ENCODE measurements at places on chromosomes 6 and 20.

DNA sequence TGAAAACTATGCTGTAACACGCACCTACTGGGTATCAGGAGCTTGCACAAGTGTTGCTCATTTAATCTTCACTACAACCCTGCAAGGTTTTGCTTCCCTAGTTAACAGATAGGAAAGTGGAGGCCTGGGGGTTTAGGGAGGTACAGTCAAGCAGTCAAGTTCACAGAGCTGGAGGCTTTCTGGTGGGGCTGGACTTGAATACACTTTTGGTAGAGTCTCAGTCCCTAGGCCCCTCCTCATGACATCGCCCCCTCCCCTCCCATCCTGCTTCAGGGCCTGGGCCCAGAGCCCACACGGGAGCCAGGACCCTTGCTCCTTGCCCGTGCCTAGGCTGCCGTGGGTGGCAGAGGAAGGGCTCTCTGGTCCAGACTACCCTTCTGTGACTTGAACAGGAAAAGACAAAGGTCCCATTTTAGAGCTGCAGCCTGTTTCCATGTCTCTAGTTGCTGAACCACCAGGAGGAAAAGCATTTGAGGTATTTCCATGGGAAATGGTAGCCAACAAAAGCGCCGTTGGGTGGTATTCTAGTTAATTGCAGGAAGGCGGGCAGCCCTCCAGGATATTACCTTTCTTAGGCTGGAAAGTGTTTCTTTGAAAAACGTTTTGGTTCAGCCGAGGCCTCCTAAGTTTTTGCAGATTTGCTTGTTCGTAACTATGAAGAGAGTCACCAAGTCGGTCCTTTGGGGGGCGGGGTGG is 84.9 kb downstream of the CDC5L start:
- no peak for DNase-seq
- H3K4me1 ChIP-seq = no peaks in the 10 kb centered on the region
- H3K36me3 ChIP-seq = no peaks in the 10 kb centered on the region
- H3K4me3 ChIP-seq = no peak overlapping the region
- no peak overlapping the region for H3K27ac ChIP-seq
- H3K27me3 ChIP-seq = peaks cover 10% of the 10 kb centered on the region

DNA sequence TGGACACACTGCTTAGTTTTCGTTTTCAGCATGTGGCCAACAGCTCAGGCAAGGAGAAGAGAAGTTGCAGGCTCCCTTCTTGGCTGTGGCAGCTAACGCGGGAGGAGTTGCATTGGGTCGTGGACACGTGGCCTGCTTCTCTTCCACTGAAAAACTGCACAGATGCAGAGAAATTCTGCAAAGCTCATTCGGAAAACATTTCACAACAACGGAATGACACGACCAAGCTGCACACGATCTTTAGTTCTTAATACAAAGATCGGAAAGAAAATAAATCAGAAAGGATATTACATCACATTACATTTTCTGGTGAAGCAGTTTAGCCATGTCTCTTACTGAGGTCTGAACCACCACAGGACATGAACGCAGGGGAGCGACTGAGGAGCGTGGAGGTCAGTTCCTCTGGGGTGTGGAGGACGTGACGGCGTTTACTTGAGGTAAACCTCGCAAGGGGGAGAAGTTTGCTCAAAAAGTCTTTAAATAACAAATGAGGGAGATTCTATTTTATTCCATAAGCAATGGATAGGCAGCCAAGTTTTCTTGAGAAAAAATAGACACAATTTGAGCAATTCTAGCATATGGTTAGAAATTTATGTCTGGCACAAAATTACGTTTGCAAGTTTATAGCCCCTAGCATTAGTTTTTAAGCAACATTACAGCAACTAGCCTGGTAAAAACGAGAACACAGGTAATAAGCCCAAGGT is 178.3 kb downstream of the THBS2 start:
- no peak overlapping the region for H3K4me3 ChIP-seq
- no peak for DNase-seq
- no peaks in the 10 kb centered on the region for H3K4me1 ChIP-seq

DNA sequence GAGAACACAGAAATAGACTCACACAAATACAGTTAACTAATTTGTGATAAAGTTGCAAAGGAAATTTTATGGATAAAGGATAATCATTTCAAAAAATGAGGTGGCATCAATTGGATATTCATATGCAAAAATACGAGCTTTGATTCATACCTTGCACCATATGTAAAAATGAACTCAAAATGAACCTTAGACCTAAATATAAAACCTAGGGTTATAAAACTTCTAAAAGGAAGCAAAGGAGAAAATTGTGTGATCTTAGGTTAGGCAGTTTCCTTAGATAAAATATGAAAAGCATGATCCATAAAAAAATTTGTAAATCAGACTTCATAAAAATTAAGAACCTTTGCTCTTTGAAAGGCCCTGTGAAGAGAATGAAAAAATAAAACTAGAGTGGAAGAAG is 85.5 kb downstream of the F13A1 start:
- H3K27me3 ChIP-seq = peaks cover 11% of the 10 kb centered on the region
- DNase-seq = no peak
- no peak overlapping the region for H3K4me3 ChIP-seq
- no peaks in the 10 kb centered on the region for H3K4me1 ChIP-seq
- no peaks in the 10 kb centered on the region for H3K36me3 ChIP-seq

GRCh38 chr20:57667388-57667787 is 42.4 kb downstream of the PMEPA1 start:
- no peak overlapping the region for H3K27ac ChIP-seq
- no peaks in the 10 kb centered on the region for H3K27me3 ChIP-seq
- no peak overlapping the region for H3K4me3 ChIP-seq
- no peaks in the 10 kb centered on the region for H3K4me1 ChIP-seq
- no peaks in the 10 kb centered on the region for H3K36me3 ChIP-seq
- no peak for DNase-seq

DNA sequence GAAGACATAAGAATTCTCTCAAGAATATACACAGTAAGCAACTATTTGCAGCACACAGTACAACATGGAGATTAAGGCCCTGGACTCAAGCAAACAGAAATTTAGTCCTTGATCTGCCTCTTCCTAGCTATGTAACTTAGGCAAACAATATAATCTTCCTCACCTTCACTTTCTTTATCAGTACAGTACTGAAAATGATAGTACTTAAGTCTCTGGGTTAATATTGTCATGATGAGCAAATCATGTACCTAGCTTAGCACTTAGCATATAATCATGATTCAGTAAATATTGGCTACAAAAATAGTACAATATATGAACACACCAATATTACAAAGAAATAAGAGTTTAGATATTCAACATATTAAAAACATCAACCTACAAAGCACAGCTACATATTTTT is 320.5 kb downstream of the HACE1 start:
- H3K27me3 ChIP-seq = peaks cover 4% of the 10 kb centered on the region
- H3K4me3 ChIP-seq = no peak overlapping the region
- H3K36me3 ChIP-seq = no peaks in the 10 kb centered on the region
- no peaks in the 10 kb centered on the region for H3K4me1 ChIP-seq
- H3K27ac ChIP-seq = no peak overlapping the region

DNA sequence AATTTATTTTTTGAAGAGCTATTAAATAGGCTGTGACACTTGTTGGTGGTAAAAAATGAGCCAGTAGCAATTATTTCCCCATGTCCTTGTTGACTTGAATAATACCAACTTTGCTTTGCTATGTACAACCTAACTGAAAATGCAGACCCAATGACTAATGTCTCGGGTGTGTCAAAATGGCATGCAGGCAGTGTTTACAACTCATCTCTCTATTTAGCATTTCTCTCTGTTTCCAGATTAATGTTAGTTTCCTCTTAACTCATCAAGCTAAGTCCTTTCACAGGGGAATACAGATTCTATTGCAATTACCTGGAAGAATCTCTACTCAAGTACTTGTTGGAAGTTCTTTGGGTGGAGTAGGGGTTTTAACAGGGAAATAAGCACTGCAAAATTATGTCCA is 504.4 kb downstream of the BCKDHB start:
- no peaks in the 10 kb centered on the region for H3K36me3 ChIP-seq

- peak overlapping the region; percentile 76 for H3K4me3 ChIP-seq
- peaks cover 12% of the 10 kb centered on the region for H3K36me3 ChIP-seq
- peak; percentile 44 for DNase-seq
- H3K4me1 ChIP-seq = peaks cover 43% of the 10 kb centered on the region
- H3K27me3 ChIP-seq = no peaks in the 10 kb centered on the region
Measured at GRCh38 chr6:155050311-155050710, 55.2 kb downstream of the TIAM2 start.

- H3K4me1 ChIP-seq = peaks cover 8% of the 10 kb centered on the region
- no peak overlapping the region for H3K4me3 ChIP-seq
- peaks cover 18% of the 10 kb centered on the region for H3K27me3 ChIP-seq
- H3K36me3 ChIP-seq = no peaks in the 10 kb centered on the region
- DNase-seq = no peak
Measured at GRCh38 chr6:43716099-43716498, 28.5 kb upstream of the MRPS18A start.

GRCh38 chr6:30102970-30103871 is 9.7 kb downstream of the TRIM31 start:
- peaks cover 43% of the 10 kb centered on the region for H3K4me1 ChIP-seq
- peak; percentile 79 for DNase-seq
- peak overlapping the region; percentile 82 for H3K4me3 ChIP-seq
- peaks cover 3% of the 10 kb centered on the region for H3K36me3 ChIP-seq
- peaks cover 55% of the 10 kb centered on the region for H3K27me3 ChIP-seq

DNA sequence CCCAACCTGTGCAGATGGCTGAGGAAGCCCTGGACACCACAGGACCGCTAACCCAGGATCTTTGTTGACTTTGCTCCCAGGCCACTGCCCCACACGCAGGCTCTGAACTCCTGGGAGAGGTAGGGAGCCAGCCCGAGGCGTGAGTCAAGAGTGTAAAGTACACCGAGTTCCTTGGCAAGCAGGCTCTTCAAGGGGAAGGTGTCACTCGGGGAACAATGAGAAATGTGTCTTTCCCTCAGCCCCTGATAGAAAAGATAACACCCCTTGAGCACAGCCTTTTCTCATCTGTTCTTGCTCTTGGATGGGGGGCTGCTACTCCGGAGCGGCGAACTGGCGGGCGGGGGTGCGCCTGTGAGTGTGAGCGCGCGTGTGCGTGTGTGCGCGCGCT is 472 bp upstream of the EDN3 start:
- no peaks in the 10 kb centered on the region for H3K36me3 ChIP-seq
- no peak overlapping the region for H3K27ac ChIP-seq
- H3K4me1 ChIP-seq = no peaks in the 10 kb centered on the region
- H3K27me3 ChIP-seq = peaks cover 58% of the 10 kb centered on the region
- H3K4me3 ChIP-seq = no peak overlapping the region
- DNase-seq = no peak

- no peaks in the 10 kb centered on the region for H3K36me3 ChIP-seq
- no peak overlapping the region for H3K4me3 ChIP-seq
- no peaks in the 10 kb centered on the region for H3K4me1 ChIP-seq
- H3K27ac ChIP-seq = no peak overlapping the region
- peaks cover 24% of the 10 kb centered on the region for H3K27me3 ChIP-seq
- DNase-seq = no peak
Measured at GRCh38 chr6:107646776-107647438, 157.0 kb downstream of the SOBP start.

GRCh38 chr20:39829661-39830060 is 859.4 kb downstream of the MAFB start:
- H3K4me1 ChIP-seq = no peaks in the 10 kb centered on the region
- no peak overlapping the region for H3K4me3 ChIP-seq
- no peaks in the 10 kb centered on the region for H3K36me3 ChIP-seq
- DNase-seq = no peak

GRCh38 chr6:161254126-161254463 is 19.8 kb downstream of the AGPAT4 start:
- no peaks in the 10 kb centered on the region for H3K4me1 ChIP-seq
- peaks cover 5% of the 10 kb centered on the region for H3K36me3 ChIP-seq

DNA sequence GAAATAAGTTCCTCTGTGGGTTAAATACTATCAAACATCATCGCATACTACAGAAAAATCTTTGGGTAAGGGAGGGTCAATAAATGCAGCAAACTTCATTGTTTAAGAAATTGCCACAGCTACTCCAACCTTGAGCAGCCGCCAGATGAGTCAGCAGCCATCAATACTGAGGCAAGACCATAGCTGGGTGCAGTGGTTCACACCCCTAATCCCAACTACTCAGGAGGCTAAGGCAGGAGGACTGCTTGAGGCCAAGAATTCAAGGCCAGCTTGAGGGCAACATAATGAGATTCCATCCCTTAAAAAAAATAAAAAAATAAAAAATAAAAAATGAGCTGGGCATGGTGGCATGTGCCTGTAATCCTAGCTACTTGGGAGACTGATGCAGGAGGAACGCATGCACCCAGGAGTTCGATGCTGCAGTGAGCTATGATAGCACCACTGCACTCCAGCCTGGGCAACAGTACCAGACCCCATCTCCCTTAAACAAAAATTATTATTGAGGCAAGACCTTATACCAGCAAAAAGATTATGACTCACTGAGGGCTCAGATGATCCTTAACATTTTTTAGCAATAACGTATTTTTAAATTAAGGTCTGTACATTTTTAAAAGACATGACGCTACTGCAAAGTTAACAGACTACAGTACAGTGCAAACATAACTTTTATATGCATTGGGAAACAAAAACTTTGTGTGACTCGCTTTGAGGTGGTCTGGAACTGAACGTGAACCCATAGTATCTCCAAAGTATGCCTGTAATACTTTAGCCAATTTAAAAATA is 8.8 kb downstream of the SRPK1 start:
- peaks cover 7% of the 10 kb centered on the region for H3K4me1 ChIP-seq
- DNase-seq = no peak
- no peak overlapping the region for H3K27ac ChIP-seq
- H3K4me3 ChIP-seq = no peak overlapping the region
- H3K36me3 ChIP-seq = peaks cover 70% of the 10 kb centered on the region
- no peaks in the 10 kb centered on the region for H3K27me3 ChIP-seq

DNA sequence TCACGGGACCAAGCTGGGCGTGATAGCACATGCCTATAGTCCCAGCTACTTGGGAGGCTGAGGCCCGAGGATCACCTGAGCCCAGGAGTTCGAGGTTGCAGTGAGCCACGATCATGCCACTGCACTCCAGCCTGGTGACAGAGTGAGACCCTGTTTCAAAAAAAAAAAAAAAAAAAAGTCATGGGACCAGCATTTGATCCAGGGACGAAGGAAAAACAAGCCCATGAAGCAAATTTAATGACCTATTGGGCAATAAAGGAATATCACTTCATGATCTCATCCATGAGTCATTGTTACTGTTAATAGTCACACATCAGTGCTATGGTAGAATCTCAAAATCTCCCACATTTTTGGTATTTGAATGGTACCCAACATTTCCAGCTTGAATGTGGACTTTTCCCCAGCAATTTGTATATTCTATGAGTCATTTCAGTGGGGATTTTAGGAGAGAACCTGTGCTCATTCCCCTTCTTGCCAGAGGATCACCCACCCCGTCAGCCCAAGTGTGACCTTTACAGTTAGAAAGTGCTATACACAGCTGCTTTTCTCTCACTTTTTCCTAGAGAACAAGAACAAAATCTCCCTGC is 8.5 kb upstream of the SOD2 start:
- H3K36me3 ChIP-seq = peaks cover 7% of the 10 kb centered on the region
- peaks cover 2% of the 10 kb centered on the region for H3K27me3 ChIP-seq
- no peak for DNase-seq
- H3K4me1 ChIP-seq = peaks cover 16% of the 10 kb centered on the region
- H3K27ac ChIP-seq = peak overlapping the region; percentile 65

GRCh38 chr6:98041056-98041455 is 758.0 kb upstream of the MMS22L start:
- no peaks in the 10 kb centered on the region for H3K27me3 ChIP-seq
- H3K27ac ChIP-seq = no peak overlapping the region
- H3K4me1 ChIP-seq = no peaks in the 10 kb centered on the region
- DNase-seq = no peak

GRCh38 chr6:158031381-158032353 is 50.0 kb downstream of the SYNJ2 start:
- peak; percentile 27 for DNase-seq
- H3K4me3 ChIP-seq = peak overlapping the region; percentile 31
- H3K27me3 ChIP-seq = no peaks in the 10 kb centered on the region

All from activated T-helper 1 cell treated with anti-CD3 and anti-CD28 coated beads, Interleukin-12 subunit alpha, Interleukin-12 subunit beta, Interleukin-2, Interleukin-4 antibody, amounts not matched to agents 30 ng/mL and 10 ng/mL and 1 ng/mL, durations not matched to agents 14 hours and 24 hours and 36 hours (primary cell).